Fibroblast of lung (primary cell): ENCODE measurements at places on chromosomes 7 and 10. TPM values are rescaled to one million over a fixed set of nuclear protein-coding genes. Genes with fewer than 3 reads are reported as not detected.

Gene SLC18A3
- total RNA-seq, result not detected in 2 replicates

Gene NPFFR1
- total RNA-seq, result under 0.01 TPM in 1 of 2 replicates, not detected in the other

Gene STAG3
- total RNA-seq, result 0.50 and 0.77 TPM in 2 replicates

Gene GPR85
- total RNA-seq, result 2.1 and 9.2 TPM in 2 replicates

Gene ARHGEF5
- total RNA-seq, result 3.0 and 3.9 TPM in 2 replicates

Gene ZNF25
- total RNA-seq, result 14.6 and 18.5 TPM in 2 replicates
